Endodermal cell (in vitro differentiated cells): ENCODE measurements at places on chromosomes 2 and 18. TPM values are rescaled to one million over a fixed set of nuclear protein-coding genes. Genes with fewer than 3 reads are reported as not detected.

DNA sequence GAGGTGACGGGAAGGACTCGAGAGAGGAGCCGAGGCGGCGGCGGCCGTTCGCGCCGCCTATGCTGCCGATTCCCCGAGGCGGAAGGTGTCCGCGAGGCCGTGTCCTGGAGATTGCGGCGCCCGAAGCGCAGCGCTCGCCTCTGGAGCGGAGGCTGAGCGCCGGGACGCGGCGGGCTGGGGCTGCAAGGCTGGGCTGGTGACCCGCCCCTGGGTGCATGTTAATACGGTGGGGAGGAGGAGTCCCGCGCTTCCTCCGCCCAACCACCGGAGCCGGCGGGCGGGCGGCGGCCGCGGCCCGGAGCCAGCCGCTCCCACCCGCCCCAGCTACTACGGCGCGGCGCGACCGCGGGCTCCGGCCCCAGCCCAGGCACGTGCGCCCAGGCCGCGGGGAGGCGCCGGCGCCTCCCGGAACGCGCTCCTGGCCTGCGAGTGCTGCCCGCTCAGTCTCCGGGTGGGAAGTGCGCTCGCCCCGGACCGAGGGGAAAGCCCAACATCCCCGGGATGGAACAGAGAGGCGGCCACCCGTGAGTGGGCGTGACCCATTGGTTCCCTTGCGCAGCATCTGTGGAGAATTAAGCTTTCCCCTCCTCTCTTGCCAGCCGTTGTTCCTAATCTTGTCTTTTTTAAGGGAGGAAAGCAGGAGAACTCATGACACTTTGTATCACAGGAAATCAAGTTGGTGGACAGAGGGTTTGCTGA, at the start of gene DLGAP1:
Gene DLGAP1 (minus strand): TSS at position 195 of the 699 bp plus-strand sequence.
- peak; percentile 92 for DNase-seq
- H3K27me3 ChIP-seq = no peaks in the 10 kb centered on the region
- H3K27ac ChIP-seq = peak within 1 kb of the TSS; percentile 24
- H3K4me1 ChIP-seq = peaks cover 11% of the 10 kb centered on the region
- H3K36me3 ChIP-seq = no peaks in the 10 kb centered on the region

The TMEM198 gene
- total RNA-seq = 2.0 to 2.6 TPM (median 2.4 TPM) in 3 replicates

The DUSP2 gene
- 2.1 to 3.4 TPM (median 2.2 TPM) in 3 replicates for total RNA-seq

DNA sequence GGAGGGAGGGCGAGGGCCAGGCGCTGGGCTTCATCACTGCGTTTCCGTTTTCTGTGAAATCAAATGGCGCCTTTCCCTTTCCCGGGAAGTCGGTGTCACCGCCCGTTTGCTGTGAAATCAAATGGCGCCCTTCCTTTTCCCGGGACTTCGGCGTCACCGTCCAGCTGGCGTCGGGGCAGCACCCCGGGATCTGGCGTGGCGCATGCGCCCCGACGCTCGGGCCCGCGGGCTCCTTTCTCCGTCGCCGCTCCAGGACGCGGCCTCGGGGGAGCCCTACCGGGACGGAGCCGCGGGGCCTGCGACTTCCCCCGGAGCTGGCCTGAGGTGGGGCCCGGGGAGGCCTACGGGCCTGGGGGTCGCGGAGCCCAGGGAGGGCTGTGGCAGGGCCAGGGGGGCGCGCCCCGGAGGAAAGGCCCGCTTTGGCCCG, at the start of gene FAM228A:
Gene FAM228A (plus strand): TSS at position 203 of the 427 bp plus-strand sequence. CDS start 428 bp downstream, outside the sequence.
- H3K36me3 ChIP-seq = no peaks in the 10 kb centered on the region
- peaks cover 36% of the 10 kb centered on the region for H3K27me3 ChIP-seq
- no peaks in the 10 kb centered on the region for H3K4me1 ChIP-seq
- DNase-seq = no peak
- H3K27ac ChIP-seq = no peak within 1 kb of the TSS
- no peak within 1 kb of the TSS for H3K4me3 ChIP-seq

DNA sequence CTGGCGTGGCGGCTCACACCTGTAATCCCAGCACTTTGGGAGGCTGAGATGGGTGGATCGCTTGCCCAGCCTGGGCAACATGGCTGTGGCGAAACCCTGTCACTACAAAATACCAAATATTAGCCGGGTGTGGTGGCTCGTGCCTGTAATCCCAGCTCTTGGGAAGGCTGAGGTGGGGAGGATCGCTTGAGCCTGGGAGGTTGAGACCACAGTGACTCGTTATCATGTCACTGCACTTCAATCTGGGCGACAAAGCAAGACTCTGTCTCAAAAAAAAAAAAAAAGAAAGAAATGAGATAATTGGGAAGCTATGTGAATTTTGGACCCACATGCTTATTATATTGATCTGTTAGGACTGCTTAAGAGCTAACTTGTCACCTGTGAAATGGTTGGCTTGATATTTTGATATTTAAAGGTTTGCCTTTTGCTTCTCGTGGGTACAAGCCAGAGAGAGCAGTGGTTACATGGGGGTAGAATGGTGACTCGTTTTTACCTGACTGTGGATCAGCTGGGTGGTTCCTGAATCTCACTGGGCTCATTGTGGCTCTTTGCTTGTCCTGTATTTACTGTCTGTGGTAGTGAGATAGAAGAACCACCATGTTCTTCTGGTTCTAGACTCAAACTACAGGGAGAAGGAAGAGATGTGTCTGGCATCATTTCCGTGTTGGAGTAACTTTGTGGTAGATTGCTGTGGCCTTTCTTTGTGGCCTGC, 28.9 kb downstream of the ZNF532 start:
- H3K4me1 ChIP-seq = peaks cover 7% of the 10 kb centered on the region

The COL6A3 gene
- 0.27 to 0.56 TPM (median 0.40 TPM) in 3 replicates for total RNA-seq

GRCh38 chr2:85243101-85244072, 84.4 kb downstream of the TGOLN2 start:
- H3K27ac ChIP-seq = no peak overlapping the region
- H3K4me1 ChIP-seq = peaks cover 2% of the 10 kb centered on the region
- no peaks in the 10 kb centered on the region for H3K27me3 ChIP-seq
- peak; percentile 91 for DNase-seq
- peaks cover 18% of the 10 kb centered on the region for H3K36me3 ChIP-seq

The FOXI3 gene
- 0.16 to 1.4 TPM (median 0.93 TPM) in 3 replicates for total RNA-seq
